ENCODE measurements at places on chromosomes 5 and 9.

- DNase-seq, result no peak
Measured at GRCh38 chr5:169646856-169647255, 9.8 kb downstream of the DOCK2 start.

DNA sequence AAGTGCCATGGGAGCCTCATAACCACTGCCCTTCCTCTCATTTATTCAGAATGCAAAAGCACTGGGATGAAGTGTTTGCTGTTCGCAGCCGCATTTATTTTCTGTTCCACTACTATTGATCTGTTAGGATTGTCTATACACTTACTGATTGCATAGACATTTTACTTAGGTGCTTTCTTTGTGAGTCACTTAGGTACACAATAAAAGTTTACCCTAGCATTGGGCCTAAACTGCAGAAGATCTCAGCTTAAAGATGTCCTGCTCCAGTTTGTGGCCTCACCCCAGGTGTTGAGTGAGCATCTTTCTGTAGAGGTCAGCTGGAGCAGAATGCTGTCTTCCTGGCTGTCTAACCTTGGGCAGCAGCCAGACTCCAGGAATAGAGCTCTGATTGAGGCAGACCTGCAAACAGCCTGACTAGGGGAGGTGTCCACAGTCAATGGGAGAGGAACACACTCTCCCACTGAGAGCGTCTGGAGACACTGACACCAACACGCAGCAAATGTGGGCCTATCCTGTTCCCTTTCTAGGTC is 54.0 kb downstream of the GPR21 start:
- no peak for DNase-seq

DNA sequence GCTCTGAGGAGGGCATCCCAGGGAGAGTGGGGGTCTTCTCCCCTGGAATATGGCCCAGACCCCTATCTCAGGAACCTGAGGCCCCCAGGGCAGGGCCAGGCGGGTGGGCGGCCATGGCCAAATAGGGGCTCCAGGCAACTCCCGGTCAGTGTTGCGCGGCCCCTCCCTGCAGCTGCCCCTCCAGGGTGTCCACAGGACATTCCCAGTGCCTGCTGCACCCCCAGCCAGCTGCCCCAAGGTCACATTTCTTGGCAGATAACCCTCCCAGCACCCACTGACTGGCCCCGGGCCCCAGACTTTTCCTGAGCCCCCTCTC is 53.6 kb upstream of the EGFL7 start:
- no peak for DNase-seq

DNA sequence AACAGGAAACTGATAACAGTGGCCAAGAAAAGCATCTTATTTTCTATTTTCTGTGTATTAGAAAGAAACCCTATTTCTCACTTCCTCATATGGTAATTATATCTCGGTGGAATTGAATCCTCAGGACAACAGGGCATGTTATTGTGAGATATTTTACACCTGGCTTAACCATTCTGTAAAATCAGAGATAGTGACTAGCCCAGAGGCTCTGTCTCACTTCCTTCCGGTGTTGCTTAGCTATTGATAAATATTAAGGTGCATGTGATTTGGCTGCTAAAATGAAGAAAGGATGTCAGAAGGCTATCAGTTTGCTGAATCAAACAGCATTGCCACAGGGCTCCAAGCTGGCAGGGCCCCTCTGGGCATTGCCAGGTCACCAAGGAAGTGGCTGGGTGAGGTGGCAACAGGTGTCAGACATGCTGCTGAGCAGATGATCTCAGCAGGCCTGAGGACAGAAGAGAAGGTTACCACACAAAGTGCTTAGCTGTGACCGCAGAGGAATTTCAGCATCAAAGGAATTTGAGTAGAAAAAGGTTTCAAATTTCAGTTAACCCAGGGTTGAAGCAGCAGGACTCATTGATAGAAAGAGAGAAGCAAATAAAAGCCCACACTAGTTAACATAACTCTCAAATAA is 330.7 kb downstream of the PDE4D start:
- no peak for DNase-seq

DNA sequence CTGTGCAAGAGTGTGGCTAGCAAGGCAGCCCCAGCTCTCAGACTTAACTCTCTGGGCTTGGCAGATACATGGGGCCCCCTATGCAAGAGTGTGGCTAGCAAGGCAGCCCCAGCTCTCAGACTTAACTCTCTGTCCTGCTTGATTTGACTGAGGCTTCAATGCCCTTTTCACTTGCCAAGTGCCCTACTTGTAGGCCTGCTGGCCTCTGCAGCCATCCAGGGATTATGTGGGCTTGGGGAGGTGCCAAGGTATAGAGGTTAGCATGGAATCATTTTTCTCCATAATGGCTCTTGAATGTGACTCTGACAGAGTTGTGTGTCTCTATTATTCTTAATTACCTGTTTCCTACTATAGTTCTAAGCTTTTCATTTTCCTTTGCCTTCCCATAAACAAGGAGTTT is 115.5 kb upstream of the RUSC2 start:
- no peak for DNase-seq

All from NCI-H345 (cell line).